WTC11 (cell line): ENCODE measurements at places on chromosomes 5 and 9. TPM values are rescaled to one million over a fixed set of nuclear protein-coding genes. Genes with fewer than 3 reads are reported as not detected.

- no peaks in the 10 kb centered on the region for H3K27me3 ChIP-seq
- H3K4me1 ChIP-seq: no peaks in the 10 kb centered on the region
- no peak overlapping the region for H3K27ac ChIP-seq
- DNase-seq: no peak
- H3K36me3 ChIP-seq: peaks cover 5% of the 10 kb centered on the region; the same call in 1 of the 2 replicates
Observed at GRCh38 chr9:7688626-7689025, 111.0 kb downstream of the DMAC1 start.

- H3K4me3 ChIP-seq: no peak overlapping the region
- H3K27ac ChIP-seq: no peak overlapping the region
- H3K27me3 ChIP-seq: no peaks in the 10 kb centered on the region
- DNase-seq: no peak
- peaks cover 14% of the 10 kb centered on the region for H3K36me3 ChIP-seq
- no peaks in the 10 kb centered on the region for H3K4me1 ChIP-seq
Observed at GRCh38 chr5:58447226-58447625, 12.7 kb downstream of the PLK2 start.

DNA sequence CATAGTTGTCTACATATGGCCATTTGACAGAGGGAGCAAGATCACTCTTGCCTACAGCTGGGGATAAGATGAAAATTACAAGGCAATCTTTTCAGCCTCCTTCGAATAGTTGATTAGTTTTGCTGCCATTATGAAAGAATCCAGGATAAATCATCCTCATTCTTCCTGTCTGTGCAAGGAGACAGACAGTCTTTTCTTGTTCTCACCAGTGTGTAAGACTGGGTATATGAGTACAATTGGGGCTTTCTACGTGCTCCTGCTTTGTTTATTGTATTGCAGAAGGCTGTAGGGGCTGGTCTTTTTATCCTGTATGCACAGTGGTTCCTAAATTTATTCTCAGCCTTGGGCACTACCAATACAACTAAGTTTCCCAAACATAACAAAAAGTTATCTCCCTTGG is 76.8 kb downstream of the SPEF2 start:
- H3K36me3 ChIP-seq: no peaks in the 10 kb centered on the region
- no peaks in the 10 kb centered on the region for H3K4me1 ChIP-seq
- peaks cover 21% of the 10 kb centered on the region for H3K27me3 ChIP-seq
- H3K4me3 ChIP-seq: no peak overlapping the region

- no peaks in the 10 kb centered on the region for H3K27me3 ChIP-seq
- H3K4me1 ChIP-seq: no peaks in the 10 kb centered on the region
- no peak overlapping the region for H3K4me3 ChIP-seq
- H3K36me3 ChIP-seq: 0 out of 2 replicates have a peak, but pooled peaks cover 2% of the 10 kb centered on the region
- H3K27ac ChIP-seq: no peak overlapping the region
- DNase-seq: no peak
Observed at GRCh38 chr5:142941245-142941644, 171.1 kb downstream of the ARHGAP26 start.

- H3K36me3 ChIP-seq: no peaks in the 10 kb centered on the region
- H3K4me3 ChIP-seq: no peak overlapping the region
- no peaks in the 10 kb centered on the region for H3K27me3 ChIP-seq
- H3K4me1 ChIP-seq: peaks cover 2% of the 10 kb centered on the region; the same call in 1 of the 2 replicates
- no peak overlapping the region for H3K27ac ChIP-seq
Observed at GRCh38 chr9:109939698-109940342, 159.8 kb downstream of the PALM2AKAP2 start.

- H3K27me3 ChIP-seq: no peaks in the 10 kb centered on the region; the same call in 1 of the 2 replicates
- peaks cover 23% of the 10 kb centered on the region for H3K36me3 ChIP-seq
- peak overlapping the region; percentile 59; the same call in 1 of the 2 replicates for H3K27ac ChIP-seq
- H3K4me1 ChIP-seq: peaks cover 28% of the 10 kb centered on the region
- peak; percentile 67 for DNase-seq
- H3K4me3 ChIP-seq: no peak overlapping the region
Observed at GRCh38 chr5:76337953-76338451, 65.1 kb upstream of the IQGAP2 start.

IFNA6 gene
- total RNA-seq: not detected in 3 replicates

EMB gene
- total RNA-seq: 36.3 to 40.4 TPM (median 39.7 TPM) in 3 replicates

SLCO6A1 gene
- 0.39 to 0.64 TPM (median 0.42 TPM) in 3 replicates for total RNA-seq

BAAT gene
- 0.11 to 0.17 TPM (median 0.14 TPM) in 3 replicates for total RNA-seq
